NCI-H524 treated with DMSO at 0.1 percent for 48 hours (cell line): ENCODE measurements at places on chromosomes 16 and 17.

- DNase-seq, result no peak
These were observed 38.3 kb upstream of the AKTIP start for GRCh38 chr16:53541326-53541725.

DNA sequence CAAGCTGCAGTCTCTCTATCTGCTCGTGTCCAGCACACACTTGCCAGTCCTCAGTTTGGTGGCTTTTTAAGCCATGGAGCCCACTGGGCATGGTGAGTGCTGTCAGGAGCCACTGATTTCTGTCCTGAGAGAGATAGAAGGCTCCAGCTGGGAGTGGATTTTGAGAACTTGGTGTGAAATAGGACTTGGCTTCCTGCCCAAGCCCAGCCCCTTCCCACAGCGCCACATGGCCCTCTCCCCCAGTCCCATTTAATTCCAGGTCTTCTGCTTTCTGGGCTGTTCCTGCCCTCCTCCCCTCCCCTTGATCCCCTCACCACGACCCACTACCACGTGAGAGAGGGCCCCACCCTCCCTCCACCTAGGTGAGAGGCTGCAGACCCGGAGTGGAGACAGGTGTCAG is 14.4 kb upstream of the ABCC3 start:
- no peak for DNase-seq

DNA sequence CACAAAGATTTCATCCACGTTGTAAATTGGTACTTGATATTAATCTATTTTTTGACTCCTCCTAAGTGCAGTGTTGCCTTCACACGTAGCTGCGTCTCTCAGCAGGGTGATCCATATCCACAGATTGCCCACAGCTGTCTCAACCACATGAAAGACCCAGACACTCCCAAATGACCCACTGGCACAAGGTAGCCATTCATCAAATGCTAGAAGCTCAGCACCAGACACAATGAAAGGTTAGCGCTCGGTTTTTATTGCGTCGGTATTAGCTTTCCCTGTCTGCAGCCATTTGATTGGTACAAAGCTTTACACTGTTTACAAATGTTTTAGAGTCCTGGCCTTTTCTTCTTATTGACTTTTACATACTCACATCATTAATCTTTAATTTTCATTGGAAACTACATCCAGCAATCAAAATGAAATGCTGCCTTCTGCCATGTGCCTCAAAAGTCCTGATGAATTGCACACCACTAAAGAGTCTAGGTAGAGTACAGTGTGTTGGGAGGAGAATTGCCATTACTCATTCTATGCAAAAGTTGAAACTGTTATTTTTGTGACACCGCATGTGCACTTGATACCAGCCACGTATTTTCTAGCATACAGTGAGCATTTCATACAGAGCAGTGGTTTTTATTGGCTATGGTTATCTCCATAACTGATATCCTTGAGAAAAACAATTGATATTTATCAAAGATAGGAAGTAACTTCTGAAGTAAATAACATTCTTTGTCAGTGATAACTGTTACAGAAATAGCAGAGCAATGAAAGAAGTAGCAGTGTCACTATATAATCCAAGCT is 127.3 kb upstream of the NUDT7 start:
- no peak for DNase-seq

DNA sequence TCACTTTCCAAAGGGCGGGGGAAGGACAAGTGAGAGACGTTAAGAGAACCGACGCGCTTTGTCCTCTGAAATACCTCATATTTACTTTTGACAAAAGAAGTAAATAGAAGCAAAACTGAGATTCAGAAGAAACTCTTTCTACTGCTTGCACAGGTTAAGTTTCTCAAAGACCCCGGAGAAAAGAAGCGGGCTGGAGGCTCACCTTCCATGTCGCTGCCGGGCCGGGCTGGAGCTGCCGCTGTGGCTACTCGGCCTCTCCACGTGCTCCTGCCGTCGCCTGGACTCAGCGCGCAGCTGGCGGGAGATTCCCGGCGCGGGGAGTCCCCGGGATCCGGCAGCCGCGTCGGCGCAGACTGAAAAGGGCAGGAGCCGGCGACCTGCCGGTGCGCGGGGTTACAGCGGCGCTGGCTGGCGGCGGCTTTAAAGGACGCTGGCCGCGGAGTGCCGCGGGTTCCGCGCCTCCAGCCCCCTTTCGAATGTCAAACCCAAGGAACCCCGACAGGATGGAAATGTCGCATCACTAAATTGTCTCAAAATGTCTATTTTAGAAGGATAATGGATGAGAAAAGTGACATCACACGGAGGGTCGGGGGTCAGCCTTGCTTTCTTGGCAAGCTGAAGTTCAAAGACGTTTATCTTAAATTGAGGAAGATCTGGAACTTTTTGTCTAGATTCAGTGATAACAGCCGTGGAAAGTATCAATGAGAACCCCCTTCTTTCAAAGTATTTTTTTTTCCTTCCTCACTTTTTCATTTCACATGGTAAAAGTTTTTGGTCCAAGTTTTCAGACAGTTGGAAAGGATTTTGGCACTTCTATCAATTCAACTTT is at the start of gene IKZF3:
Gene IKZF3, minus strand, starts transcription at position 395 of the 829 bp plus-strand sequence. Its CDS starts 186 bp downstream, at position 209.
- no peak for DNase-seq

GRCh38 chr16:88004391-88004790 is 53.2 kb downstream of the BANP start:
- DNase-seq, result no peak

- DNase-seq, result no peak
These were observed 1102.5 kb downstream of the CDH11 start for GRCh38 chr16:64019339-64019738.

DNA sequence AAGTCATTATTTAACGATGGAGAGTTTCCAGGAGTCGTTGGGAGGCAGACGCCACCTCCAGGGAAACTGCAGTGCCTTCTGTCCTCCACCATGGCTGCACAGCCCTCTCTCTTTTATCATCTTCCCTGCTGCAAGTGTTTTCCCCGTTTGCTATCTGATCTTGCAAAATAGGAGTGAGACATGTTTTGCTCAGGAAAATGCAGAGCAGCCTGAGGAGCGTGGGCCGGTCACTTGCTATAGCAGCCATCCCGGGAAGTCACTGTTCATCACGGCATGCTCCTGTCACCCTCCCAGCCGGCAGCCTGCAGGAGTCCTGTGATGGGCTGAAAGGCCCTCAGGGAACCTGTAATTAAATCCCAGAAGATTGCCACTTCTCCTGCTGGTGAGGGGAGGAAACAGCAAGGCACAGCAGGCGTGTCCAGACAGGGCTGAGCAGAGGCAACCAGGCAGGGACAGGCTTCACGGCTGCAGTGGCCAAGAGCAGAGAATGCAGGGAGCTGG is 143.1 kb downstream of the GSG1L start:
- peak; percentile 88 for DNase-seq

GRCh38 chr16:54955757-54956156 is 25.1 kb downstream of the IRX5 start:
- no peak for DNase-seq

GRCh38 chr17:54749157-54749556 is 151.5 kb upstream of the TOM1L1 start:
- DNase-seq, result no peak

DNA sequence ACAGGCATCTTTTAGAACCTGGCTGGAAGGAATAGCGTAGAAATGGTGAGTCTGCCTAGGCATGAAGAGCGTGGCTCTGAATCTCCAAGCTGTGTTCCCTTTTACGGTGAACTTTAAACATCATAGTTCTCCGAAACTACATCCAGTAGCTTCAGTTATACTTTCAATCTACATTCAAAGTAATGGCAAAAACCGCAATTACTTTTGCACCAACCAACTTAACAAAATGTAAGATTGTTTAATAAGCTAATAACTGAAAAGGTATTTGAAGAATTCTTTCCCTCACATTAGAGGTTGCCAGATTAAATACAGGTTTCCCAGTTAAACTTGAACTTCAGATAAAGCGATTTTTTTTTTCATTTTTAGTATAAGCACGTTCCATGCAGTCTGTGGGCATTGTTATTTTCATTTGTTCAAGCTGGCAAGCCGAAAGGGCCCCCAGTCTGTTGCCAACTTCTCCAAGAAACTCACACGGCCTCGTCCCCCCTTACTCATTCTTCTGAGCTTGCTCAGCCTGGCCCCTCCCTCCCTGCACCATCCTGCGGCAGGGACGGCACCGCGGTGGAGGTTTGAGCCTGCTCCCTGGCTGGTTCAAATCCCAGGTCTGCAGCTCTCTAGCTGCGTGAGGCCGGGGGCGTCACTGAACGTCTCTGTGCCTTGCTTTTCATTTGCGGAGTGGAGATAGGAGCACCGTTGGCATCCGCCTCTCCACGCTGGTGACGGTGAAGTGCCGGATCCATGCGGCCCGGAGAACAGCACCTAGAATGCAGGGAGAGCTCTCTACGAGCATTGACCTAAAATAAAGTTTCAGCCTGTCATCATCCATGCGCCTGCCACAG is 3.5 kb upstream of the MTHFSD start:
- DNase-seq, result no peak

GRCh38 chr17:69712801-69713311 is 298.4 kb downstream of the MAP2K6 start:
- DNase-seq, result peak; percentile 97

DNA sequence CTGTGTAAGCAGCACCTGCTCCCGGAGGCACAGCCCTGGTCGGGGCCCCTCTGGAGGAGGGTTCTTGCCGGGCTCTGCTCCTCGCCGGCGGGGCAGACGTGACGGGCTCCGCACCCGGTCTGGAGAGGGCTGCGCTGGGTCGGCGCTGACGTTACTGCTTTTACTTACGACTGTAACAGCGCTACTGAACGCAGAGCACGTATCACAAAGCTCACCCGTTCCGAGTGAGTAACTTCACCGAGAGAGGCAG is 1.3 kb upstream of the RAB40C start:
- DNase-seq, result no peak

- no peak for DNase-seq
These were observed 72.9 kb downstream of the TNRC6C start for GRCh38 chr17:78031435-78031834.

- DNase-seq, result no peak
These were observed 2032.8 kb downstream of the TP53TG3F start for GRCh38 chr16:35492225-35492624.

- no peak for DNase-seq
These were observed 14.5 kb downstream of the SLC7A6OS start for GRCh38 chr16:68296291-68296690.

DNA sequence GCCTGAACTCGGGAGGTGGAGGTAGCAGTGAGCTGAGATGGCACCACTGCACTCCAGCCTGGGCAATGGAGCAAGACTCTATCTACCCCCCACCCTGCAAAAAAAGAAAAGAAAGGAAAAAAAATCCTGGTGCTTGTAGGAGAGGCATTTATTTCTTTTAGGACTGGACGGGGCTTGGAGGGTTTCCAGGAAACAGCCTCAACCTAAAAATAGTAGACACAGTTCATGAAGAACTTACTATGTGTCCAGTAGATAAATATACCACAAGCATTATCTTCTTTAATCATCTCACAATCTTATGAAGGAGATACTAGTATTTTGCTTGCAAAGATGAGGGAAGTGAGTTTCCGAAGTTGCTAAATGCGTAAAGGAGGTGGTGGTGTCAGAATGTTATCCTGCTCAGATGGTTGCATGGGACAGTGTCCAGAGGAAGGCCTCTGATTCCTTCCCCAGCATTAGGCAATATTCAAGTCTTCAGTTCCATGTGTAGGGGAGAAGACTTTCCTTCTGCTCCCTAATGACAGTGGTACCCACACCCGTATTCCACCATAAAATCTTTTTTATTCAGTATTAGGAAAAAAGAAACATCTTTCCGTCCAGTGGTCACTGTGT is 263.2 kb downstream of the WWOX start:
- no peak for DNase-seq

DNA sequence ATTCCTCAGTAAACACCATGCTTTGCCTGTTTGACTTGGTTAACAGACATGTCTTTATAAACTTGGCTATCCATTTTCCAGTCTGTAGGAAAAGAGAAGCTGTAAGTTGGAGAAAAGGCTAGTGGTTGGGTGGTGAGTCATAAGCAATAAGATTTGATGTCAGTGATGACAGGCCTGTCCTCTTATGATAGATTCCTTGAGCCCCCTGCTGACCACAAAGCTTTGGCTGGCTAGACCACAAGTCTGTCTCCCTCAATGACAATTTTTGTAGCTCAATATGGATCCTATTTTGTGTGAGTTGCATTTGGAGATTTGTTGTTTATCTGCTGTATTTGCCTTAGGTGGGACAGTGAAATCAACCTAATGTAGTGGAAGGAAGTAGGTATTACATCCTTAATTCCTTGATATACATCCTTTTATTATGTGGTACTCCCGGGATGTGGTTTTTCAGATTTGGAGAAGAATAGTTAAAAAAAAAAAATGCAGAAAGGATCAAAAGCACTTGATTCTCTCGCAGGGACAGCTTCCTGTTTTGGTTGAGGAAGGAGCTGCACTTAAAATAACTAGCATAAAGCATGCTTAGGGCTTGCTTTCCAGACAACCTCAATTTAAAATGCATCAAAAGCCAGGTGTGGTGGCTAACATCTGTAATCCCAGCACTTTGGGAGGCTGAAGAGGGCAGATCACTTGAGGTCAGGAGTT is 67.4 kb downstream of the SIAH1 start:
- no peak for DNase-seq

DNA sequence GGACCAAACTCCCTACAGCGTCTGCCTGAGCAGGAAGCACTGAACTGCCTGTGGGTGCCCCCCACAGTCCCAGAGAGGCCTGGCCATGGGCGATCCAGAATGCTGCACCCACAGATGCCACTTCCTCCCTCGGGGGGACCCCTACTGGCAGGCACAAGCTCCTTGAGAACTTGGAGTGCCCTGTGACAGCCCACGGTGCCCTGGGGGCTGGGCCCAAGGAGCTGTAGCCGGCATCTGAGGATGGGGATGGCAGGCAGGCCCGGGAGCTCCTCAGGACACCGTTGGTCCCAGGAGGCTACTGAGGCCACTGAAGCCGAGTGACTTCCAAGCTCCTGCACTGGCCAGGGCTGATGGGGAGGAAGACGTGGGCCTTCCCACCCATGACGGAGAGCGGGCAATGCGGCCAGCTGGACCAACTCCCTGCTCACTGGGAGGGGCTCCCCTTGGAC is 15.1 kb upstream of the RASD1 start:
- no peak for DNase-seq

DNA sequence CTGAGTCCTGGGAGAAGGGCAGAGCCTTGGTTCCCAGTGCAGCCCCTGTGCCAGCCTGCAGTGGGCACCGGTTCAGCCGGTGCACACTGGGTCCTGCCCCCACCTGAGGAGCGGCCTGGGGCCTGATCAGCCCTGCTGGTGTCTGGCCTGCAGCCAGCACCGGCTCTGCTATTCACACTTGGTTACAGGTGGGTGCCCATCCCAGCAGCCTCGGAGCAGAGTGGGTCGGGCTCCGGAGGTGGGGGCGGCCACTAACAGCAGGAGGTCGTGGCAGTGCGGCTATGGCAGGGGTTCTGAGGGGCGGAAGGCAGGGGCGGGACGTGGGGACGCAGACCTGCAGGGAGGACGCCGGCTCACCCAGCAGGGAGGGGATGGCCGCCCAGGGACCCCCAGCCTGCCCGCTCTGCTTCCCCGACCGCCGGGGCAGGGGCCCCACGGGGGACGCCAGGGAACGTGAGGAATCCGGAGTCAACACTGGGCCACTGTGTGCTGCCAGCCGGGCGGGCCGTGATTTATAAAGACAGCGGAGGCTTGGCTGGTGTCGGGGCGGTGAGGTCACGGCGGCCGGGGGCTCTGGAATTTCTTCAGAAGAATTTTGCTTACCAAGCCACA is 20.3 kb downstream of the METRNL start:
- DNase-seq, result no peak
